Lower lobe of right lung (tissue), 2 donors: ENCODE measurements at places on chromosomes 12 and 14.

DNA sequence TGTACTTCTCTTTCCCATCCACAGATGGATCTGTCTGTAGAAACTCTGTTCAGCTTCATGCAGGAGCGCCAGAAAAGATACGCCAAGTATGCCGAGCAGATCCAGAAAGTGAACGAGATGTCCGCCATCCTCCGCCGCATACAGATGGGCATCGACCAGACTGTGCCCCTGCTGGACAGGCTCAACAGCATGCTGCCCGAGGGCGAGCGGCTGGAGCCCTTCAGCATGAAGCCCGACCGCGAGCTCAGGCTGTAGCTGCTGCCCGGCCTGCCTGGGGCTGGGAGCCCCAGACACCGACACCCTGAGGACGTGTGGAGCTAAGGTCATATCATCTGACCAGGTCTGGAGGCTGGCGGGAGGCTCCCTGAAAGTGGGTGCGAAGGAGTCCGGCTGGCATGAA, 97.1 kb downstream of the DUSP16 start:
- H3K4me1 ChIP-seq = peaks cover 15% of the 10 kb centered on the region
- no peak for DNase-seq
- no peaks in the 10 kb centered on the region for H3K36me3 ChIP-seq
- no peak overlapping the region for H3K4me3 ChIP-seq

DNA sequence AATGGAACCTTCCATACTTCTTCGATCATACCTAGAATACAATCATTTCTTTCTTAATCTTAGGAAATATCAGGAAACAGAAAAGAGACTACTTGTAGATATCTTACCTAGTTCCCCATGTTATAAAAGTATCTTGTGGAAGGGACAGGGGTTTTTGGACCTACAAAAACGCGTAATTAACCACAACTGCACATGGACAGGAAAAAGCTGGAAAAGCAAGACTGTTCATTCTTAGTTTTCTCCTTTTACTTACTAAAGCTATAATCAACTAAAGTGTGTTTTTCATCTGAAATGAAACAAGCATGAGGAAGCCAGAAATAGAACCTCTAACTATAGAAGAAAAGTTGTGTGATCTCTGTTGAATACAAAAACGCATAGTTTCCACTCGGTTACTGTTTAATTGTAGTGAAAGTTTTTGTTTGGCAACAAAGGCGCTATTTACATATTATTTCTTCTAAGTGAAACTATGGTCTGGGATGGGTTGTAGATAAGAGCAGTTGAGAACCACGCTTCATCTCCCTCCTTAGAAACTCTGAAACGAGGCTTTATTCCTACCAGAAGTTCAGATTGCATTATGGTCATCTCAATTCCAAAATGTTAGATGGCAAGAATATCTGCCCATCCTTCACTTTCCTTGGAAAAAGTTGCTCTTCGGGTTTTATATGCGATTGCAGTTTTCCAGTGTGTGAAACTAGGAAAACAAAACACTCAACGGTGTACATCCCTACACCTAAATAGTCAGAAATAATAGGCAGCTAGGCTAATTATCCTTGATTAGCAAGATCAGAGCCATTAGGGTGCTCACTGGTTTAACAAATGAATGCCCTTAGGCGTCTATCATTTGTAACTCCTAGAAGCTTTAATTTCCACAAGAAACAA, 1.1 kb downstream of the BCAT1 start:
- no peaks in the 10 kb centered on the region for H3K36me3 ChIP-seq
- H3K27ac ChIP-seq = peak overlapping the region; percentile 59
- no peaks in the 10 kb centered on the region for H3K27me3 ChIP-seq
- H3K4me3 ChIP-seq = peak overlapping the region; percentile 62

GRCh38 chr12:75974323-75975187, 57.0 kb downstream of the PHLDA1 start:
- H3K4me1 ChIP-seq = peaks cover 57% of the 10 kb centered on the region
- peak; percentile 59 for DNase-seq
- no peak overlapping the region for H3K4me3 ChIP-seq
- H3K27me3 ChIP-seq = no peaks in the 10 kb centered on the region

GRCh38 chr14:71286126-71286525, 378.9 kb downstream of the PCNX1 start:
- DNase-seq = no peak
- no peaks in the 10 kb centered on the region for H3K27me3 ChIP-seq
- H3K27ac ChIP-seq = no peak overlapping the region
- no peaks in the 10 kb centered on the region for H3K4me1 ChIP-seq
- no peak overlapping the region for H3K4me3 ChIP-seq

DNA sequence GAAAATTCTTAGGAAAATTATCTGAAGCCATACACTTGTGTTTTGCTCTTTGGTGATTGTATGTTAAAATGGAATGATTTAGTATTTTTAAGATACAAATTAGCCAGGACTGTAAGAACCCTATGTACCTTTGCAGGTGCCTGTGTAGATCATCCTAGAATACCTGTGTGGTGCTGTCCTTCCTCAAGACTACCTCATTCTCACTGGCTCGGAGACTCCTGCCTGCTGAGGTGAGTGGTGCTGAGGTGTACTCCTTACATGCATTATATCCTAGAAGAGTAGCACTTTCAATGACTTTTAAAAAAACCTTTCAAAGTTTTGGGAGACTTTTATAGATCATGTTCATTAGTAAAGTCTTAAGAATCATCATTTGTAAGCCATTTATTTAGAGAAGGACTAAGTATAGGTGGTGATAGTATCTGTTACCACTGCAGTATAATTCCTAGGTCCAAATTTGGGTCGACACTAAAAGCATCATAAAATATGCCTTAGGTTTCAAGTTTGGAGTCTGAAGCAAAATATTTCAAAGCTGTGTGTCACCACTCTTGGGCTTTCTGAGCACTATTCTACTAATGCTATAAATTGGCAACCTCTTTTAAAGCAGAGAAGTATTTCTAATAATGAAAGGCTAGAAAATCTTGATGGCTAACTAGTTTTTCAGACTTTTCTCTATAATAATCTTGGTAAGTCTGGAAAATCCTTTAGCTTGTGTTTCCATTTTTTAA, 36.6 kb downstream of the RASSF8 start:
- peaks cover 17% of the 10 kb centered on the region for H3K4me1 ChIP-seq
- DNase-seq = no peak
- no peaks in the 10 kb centered on the region for H3K36me3 ChIP-seq
- no peak overlapping the region for H3K4me3 ChIP-seq

GRCh38 chr12:65818454-65819382, 5.6 kb upstream of the HMGA2 start:
- peaks cover 36% of the 10 kb centered on the region for H3K27me3 ChIP-seq
- H3K27ac ChIP-seq = no peak overlapping the region
- no peaks in the 10 kb centered on the region for H3K36me3 ChIP-seq
- H3K4me3 ChIP-seq = no peak overlapping the region

DNA sequence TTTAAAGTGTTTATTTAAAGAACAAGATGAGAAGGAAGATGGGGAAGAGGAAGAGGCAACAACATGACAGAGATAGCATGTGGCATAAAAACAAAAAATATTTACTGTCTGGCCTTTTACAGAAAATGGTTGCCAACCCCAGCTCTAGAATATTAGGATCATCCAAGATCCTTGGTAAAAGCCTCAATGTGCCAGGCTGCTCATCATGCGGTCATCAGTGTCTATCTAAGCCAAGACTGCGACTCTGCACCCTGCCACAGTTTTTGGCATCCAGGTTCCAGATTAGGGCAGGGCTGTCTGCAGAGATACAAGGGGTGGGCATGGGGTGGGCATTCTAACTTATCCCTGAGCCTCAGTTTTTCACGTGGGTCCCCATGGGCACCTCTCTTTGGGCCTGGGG, 46.9 kb upstream of the CNTN1 start:
- H3K4me1 ChIP-seq = no peaks in the 10 kb centered on the region
- no peak for DNase-seq
- no peaks in the 10 kb centered on the region for H3K36me3 ChIP-seq
- no peak overlapping the region for H3K4me3 ChIP-seq
- no peak overlapping the region for H3K27ac ChIP-seq
- H3K27me3 ChIP-seq = no peaks in the 10 kb centered on the region

GRCh38 chr14:39055786-39056474, 47.1 kb downstream of the SEC23A start:
- H3K4me3 ChIP-seq = no peak overlapping the region
- H3K4me1 ChIP-seq = no peaks in the 10 kb centered on the region
- no peak overlapping the region for H3K27ac ChIP-seq

- no peaks in the 10 kb centered on the region for H3K36me3 ChIP-seq
- no peak for DNase-seq
- H3K4me3 ChIP-seq = no peak overlapping the region
- no peak overlapping the region for H3K27ac ChIP-seq
These were observed 18.0 kb downstream of the MFAP5 start for GRCh38 chr12:8644345-8645248.

DNA sequence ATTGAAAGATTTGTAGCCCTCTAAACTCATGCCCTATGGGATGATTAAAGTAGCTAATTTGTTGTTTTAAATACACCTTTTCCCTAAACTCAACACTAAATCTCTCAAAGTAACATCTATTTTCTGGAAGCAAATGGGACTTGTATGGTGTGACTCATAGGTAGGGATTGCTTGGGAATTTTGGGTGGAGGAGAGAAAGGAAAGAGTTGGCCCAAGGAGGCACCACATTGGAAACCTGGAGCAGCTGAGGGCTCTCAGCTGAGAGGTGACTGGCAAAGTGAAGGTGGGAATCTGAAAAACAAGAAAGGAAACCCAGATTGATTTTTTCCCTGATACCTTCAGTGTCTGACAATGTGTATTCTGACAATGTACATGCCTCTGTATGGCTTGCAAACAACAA, 114.8 kb upstream of the PRICKLE1 start:
- H3K36me3 ChIP-seq = no peaks in the 10 kb centered on the region
- no peaks in the 10 kb centered on the region for H3K4me1 ChIP-seq
- H3K4me3 ChIP-seq = no peak overlapping the region
- no peak for DNase-seq
- H3K27ac ChIP-seq = no peak overlapping the region
- no peaks in the 10 kb centered on the region for H3K27me3 ChIP-seq

DNA sequence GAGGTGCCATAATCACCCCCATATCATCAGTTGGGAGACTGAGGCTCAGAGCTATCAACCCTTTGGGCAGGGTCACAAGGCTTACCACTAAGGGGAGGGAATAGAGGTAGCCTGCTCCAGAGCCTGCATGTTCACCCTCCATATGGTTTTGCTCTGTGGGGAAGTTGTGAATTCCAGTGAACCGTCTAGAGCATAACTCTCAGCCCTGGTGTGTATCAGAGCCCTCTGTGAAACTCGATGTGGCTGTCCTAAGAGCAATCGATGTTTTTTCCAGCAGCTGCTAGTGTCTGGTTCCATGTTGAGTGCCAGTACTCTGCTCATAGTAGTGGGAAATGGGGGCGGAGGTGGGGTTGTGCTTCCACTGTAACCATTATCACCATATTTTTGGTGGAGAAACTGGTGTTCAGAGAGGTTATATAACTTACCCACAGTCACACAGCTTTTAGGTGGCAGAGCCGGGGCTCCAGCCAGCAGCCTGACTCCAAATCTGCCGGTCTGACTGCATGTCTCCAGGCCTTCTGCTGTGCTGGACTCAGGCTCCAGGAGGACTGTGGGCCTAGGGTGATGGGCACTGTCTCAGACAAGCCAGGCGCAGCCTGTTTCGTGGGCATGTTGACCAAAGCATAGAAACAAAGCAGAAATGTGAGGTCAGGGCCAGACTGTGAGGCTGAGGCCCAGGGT, 104.2 kb downstream of the ADCK1 start:
- no peak overlapping the region for H3K27ac ChIP-seq
- DNase-seq = no peak

DNA sequence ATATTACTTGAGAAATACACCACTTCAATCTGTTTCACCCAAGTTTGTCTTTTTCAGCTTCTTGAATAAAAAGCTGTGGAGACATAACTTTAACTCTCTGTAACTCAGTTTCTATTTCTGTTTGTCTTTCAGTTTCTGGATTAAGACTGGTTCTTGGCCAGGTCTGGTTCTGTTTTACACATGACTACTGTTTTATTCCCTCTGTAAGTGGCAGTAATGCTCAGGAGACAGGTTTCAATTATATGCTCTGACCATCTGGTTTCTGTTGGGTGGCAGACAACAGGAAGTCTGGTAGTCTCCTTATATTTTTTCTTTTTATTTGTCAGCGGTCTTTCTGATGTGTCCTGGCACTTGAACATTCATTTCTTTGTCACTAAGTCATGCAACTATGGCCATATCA, 102.9 kb downstream of the RPS29 start:
- H3K27me3 ChIP-seq = no peaks in the 10 kb centered on the region
- H3K4me3 ChIP-seq = no peak overlapping the region
- H3K36me3 ChIP-seq = no peaks in the 10 kb centered on the region
- H3K4me1 ChIP-seq = no peaks in the 10 kb centered on the region

- no peak overlapping the region for H3K4me3 ChIP-seq
- H3K27ac ChIP-seq = peak overlapping the region; percentile 41
- peaks cover 3% of the 10 kb centered on the region for H3K4me1 ChIP-seq
- no peak for DNase-seq
- H3K27me3 ChIP-seq = no peaks in the 10 kb centered on the region
- H3K36me3 ChIP-seq = no peaks in the 10 kb centered on the region
These were observed 927.1 kb downstream of the VRK1 start for GRCh38 chr14:97724265-97724731.

DNA sequence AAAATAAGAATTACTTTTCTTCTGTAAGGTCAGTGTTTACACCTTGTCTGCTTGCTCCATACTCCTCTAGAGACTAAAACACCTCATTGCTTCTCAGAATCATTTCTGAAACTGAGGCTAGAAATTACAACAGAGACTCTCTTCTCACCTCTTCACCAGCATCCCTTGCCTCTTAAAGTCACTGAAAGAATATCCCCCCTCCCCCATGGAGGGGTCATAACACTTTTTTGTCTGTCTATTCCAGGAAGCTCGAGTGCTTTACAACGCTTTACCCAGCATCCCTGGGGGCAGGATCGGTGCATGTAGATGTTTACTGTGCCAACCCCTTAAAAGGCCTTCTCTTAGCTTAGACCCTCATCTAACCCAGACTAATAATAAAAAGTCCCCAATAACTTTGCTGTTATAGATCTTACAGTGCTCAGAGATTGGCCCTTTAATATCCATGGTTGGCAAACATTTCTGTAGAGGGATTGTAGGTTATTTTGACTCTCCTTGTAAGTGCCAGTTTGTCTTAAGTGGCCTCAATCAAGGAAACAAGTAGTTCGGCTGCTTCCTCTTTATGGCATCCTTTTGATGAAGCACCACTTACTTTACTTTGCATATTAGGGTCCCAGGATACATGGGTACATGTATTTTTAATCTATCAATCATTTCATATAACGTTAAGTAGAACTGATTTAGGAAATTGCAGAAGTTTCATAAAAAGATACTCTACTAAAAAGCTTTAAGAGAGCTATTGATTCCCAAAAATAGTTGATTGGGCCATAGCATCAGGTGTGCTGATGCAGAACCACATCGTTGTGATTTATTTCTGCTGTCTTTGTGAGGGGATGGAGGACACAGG, 29.3 kb downstream of the PRKCH start:
- no peak overlapping the region for H3K27ac ChIP-seq
- H3K27me3 ChIP-seq = no peaks in the 10 kb centered on the region
- no peak for DNase-seq
- H3K36me3 ChIP-seq = no peaks in the 10 kb centered on the region
- peaks cover 49% of the 10 kb centered on the region for H3K4me1 ChIP-seq
- H3K4me3 ChIP-seq = no peak overlapping the region

DNA sequence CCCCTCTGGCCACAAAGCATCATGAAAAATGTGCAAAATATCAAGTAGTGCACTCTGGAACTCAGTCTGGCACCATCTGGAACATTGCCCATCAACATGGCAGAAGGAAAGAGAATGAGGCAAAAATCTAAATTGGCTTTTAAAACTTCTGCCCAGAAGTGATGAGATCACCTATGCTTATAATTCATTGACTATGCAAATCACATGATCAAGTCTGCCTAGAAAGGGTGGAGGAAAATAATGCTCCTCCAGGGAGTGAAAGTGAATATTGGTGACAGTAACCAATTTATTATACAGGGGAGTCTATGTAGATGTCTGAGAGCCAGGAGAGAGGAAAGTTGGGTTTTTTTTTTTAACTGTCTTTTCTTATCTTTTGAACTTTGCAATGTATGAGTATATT, 73.3 kb upstream of the HIF1A start:
- no peaks in the 10 kb centered on the region for H3K36me3 ChIP-seq
- H3K4me3 ChIP-seq = no peak overlapping the region
- H3K27me3 ChIP-seq = no peaks in the 10 kb centered on the region
- no peak overlapping the region for H3K27ac ChIP-seq
- DNase-seq = no peak
